C1 segment of cervical spinal cord (tissue), 14 donors: ENCODE measurements at places on chromosomes 12 and 14.

GRCh38 chr12:54526812-54527630 is 22.4 kb upstream of the PDE1B start:
- DNase-seq, result no peak

GRCh38 chr12:113528606-113529293 is 57.1 kb upstream of the LHX5 start:
- no peak for DNase-seq

GRCh38 chr12:90870971-90871725 is 83.8 kb downstream of the CCER1 start:
- DNase-seq, result no peak

DNA sequence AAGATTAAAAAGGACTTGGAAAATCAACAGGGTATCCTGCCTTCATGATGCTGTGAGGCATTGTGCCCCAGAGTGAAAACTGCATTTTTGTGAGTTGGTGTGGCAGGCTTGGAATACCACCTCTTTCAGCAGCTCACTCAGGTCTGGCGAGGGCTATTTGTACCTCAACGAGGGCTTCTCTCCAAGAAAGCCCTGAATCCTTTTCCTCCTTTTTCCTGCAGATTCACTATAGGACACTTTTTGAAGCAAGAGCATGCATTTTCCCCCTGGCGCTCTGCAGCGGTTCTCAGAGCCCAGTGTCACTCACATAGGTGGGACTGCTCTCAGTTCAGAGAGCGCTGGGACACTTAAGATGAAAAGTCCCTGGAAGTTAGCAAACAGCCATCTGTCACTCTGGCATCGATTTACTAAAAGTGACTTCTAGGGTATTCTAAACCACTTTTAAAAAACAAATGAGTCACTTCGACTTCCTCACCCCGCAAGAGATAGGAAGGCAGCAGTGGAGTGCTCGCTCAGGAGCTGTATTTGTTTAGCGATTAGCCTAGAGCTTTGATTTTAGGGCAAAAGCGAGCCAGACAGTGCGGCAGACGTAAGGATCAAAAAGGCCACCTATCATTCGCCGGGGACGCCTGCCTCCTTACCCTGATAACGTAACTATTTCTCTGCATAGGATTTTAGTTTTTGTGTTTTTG is 782 bp upstream of the LGR5 start:
- no peak for DNase-seq

DNA sequence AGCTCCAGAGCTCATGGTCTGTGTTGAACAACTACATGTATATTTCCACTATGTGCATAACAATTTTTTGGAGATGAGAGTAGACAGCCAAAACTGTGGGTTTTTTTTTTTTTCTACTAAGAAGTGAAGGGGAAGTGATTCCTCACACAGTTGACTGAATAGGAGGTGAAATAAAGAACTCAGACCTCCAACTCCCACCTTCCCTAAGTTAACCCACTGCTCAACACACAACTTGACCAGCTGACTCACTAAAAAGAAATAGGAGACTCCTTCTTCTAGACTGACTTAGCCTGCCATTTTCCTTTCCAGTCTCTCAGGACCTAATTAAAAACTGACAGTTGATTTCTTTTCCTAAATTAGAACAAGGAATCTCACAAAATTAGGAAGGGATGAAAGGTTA is 1.7 kb downstream of the M6PR start:
- DNase-seq, result no peak

DNA sequence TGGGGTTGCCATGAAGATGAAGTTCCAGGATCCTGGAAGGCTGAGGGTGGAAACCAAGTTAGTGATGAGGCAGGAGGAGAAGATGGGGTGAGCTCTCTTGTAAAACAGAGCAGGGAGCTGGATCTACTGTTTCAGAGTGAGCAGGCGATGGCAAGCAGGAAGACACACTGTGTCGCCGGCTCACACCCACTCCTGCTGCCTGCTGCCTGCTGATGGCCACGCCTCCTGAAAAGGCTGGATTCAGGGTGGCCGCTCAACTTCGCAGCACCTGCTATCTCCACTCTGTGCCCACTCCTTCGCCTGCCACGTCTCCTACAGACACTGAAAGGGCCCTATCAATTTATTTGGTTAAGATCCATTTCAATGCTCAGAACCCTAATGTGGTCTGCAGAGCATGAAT is 96.1 kb downstream of the RBM19 start:
- no peak for DNase-seq

DNA sequence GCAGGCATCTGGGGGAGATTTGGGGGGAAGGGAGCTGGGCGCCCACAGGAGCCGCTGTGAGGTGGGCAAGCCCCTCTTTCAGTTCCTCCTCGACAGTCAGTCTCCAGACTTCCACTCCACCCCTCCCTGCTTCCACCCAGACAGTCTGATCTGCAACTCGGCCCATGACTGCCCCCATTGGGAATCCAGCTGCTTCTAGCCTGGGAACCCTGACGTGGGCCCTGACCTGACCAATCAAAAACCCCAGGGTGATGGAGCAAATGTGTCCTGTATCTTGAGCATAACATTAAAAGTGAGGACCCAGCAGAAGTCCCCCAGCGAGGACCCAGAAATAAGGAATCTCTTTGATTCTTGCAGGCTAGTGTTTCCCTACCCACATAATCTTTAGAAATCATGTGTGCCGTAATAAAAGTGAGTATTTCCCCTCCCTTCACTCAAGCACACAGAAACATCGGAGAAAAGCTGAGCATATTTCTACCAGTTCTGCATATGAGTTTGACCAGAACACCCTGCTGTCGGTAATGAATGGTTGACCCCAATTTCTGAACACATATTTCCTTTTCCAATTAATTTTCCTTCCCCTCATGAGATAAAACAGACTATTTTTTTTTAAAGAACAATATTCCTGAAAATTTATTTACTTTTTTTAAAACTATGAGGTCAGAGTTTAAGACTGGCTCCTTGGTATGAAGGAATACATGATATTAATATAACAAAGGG is 6.4 kb downstream of the SSH1 start:
- no peak for DNase-seq

GRCh38 chr12:67469666-67470065 is 178.9 kb upstream of the DYRK2 start:
- no peak for DNase-seq

DNA sequence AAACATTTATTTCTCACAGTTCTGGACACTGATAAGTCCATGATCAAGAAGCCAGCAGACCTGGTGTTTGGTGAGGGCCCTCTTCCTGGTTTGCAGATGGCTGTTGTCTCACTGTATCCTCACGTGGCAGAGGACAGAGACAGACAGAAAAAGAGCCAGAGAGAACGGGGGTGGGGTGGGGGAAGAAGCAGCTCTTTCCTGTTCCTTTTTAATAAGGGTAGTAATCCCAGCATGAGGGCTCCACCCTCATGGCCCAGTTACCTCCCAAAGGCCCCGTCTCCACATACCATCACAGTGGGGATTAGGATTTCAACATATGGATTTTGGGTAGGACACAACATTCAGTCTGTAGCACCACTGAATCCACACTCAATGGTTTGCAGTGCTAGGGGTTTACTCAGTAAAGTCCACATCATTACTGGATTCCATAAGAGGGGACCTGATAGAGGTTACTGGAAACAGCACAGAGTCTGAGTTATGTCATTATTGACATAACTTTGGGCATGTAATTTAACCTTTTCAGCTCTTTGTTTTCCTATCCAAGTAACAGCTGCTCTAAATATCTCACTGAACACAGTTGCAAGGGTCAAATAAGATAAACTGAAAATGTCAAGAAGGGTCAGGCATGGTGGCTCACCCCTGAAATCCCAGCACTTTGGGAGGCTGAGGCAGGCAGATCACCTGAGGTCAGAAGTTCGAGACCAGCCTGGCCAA is 53.2 kb downstream of the RPAP3 start:
- peak; percentile 3 for DNase-seq

- peak; percentile 37 for DNase-seq
These were observed 29.0 kb upstream of the SMUG1 start for GRCh38 chr12:54217774-54218241.

DNA sequence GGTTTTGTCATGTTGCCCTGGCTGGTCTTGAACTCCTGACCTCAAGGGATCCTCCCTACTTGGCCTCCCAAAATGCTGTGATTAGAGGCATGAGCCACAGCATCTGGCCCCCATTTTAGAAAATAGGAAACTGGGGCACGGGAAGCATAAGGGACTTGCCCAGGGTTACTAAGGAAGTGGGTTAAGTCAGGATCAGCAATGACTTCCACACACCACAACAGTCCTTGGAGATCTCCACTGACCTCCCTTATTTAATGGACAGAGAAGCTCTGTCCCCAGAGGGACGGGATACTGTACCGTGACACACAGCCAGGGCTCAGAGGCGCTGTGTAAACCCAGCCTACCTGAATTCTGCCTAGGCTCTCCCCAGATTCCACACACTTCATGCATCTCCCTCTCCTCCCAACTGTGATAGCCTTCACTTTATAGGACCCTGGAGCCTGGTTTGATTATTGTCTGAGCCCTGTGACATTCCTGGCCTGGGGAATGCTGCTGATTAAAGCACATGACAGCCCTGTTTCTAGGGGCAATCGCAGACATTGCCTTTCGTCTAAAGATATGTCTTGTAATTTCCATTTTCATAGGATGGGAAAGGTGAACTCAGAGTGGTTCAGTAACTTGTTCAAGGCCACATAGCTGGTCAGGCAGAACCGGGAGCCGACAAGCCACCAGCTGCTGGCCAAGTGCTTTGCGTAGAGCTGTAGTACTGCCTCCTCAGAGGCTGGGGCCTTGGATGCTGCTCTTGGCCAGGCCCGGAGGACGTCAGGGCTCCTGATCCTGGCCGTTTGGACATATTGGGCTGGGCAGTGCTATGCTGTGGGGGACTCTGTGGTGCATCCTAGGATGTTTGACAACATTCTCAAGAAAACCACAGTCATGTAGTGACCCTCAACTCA is 20.8 kb downstream of the SERPINA1 start:
- DNase-seq, result no peak

DNA sequence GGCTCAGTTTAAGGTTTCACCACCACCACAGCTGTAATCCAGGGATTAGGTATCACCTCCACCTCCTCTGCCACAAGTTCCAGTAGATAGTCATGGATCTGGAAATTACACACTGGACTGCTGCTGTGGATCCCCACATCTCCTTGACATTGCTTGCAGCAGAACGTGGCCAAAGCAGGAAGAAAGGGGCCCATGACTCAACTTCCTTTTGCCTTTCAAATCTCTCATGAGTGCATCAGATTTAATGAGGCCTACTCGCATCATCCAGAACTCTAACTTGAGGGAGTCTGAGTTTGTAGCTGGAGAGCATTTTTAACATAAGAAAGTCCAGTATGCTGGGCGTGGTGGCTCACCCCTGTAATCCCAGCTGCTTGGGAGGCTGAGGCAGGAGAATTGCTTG is 29.2 kb upstream of the TMED10 start:
- no peak for DNase-seq

GRCh38 chr14:104342435-104343293 is 204.3 kb downstream of the KIF26A start:
- DNase-seq, result no peak
